ENCODE measurements at places on chromosomes 12 and 14. TPM values are rescaled to one million over a fixed set of nuclear protein-coding genes. Genes with fewer than 3 reads are reported as not detected.

GRCh38 chr14:103448097-103448496 lies 62.9 kb downstream of the MARK3 start:
- no peak for DNase-seq
- H3K4me1 ChIP-seq: no peaks in the 10 kb centered on the region
- H3K27ac ChIP-seq: no peak overlapping the region
- no peaks in the 10 kb centered on the region for H3K27me3 ChIP-seq

- no peak overlapping the region for H3K4me3 ChIP-seq
- no peaks in the 10 kb centered on the region for H3K27me3 ChIP-seq
- peaks cover 1% of the 10 kb centered on the region for H3K4me1 ChIP-seq
- no peaks in the 10 kb centered on the region for H3K36me3 ChIP-seq
- DNase-seq: no peak
Measured at GRCh38 chr12:72230589-72230988, 41.6 kb upstream of the TRHDE start.

- no peaks in the 10 kb centered on the region for H3K36me3 ChIP-seq
- no peaks in the 10 kb centered on the region for H3K4me1 ChIP-seq
- DNase-seq: no peak
- H3K27me3 ChIP-seq: no peaks in the 10 kb centered on the region
- no peak overlapping the region for H3K4me3 ChIP-seq
Measured at GRCh38 chr12:89059721-89060541, 292.4 kb downstream of the DUSP6 start.

The TAS2R46 gene
- total RNA-seq: 0.89 TPM

DNA sequence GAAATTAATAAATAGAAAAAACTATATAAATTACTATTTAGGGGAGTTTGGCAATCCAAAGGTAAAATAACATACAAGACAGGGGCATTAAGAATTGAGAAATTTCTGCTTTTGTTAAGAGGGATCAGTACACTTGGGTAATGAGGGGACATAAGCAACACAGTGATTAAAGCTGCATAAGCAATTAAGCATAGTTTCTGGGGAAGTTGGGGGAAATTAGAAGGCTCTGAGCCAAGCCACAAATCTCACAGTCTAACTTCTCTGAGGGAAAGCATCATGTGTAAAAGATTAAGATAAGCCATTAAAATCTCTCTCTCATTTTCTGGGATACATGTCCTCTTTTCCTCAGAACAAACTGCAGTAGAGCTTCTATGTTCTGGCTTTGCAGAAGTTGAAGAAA lies 533.9 kb upstream of the LRFN5 start:
- H3K36me3 ChIP-seq: no peaks in the 10 kb centered on the region
- H3K27me3 ChIP-seq: no peaks in the 10 kb centered on the region
- DNase-seq: no peak

DNA sequence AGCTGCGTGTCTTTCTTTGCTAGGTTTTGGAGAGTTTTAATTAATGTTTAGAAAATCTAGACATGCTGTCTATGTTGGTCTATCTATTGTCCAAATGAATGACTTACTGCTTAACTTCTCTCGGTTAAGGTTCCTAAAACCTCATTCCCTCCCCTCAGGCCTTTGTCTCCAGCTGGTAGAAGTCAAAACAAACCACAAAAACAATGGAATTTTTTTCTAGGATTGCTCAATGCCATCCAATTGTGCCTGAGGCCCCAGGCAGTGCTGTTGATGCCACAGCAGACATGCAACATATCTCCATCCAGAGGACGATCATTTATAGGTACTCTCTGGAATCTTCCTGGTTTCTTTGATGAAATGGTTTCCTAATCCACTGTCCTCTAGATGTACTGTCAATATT lies 448.2 kb upstream of the TBX3 start:
- no peak overlapping the region for H3K27ac ChIP-seq
- H3K4me3 ChIP-seq: no peak overlapping the region
- peaks cover 40% of the 10 kb centered on the region for H3K4me1 ChIP-seq
- H3K36me3 ChIP-seq: no peaks in the 10 kb centered on the region
- H3K27me3 ChIP-seq: no peaks in the 10 kb centered on the region
- DNase-seq: peak; percentile 80

The CRACR2A gene
- 1.1 TPM for total RNA-seq

DNA sequence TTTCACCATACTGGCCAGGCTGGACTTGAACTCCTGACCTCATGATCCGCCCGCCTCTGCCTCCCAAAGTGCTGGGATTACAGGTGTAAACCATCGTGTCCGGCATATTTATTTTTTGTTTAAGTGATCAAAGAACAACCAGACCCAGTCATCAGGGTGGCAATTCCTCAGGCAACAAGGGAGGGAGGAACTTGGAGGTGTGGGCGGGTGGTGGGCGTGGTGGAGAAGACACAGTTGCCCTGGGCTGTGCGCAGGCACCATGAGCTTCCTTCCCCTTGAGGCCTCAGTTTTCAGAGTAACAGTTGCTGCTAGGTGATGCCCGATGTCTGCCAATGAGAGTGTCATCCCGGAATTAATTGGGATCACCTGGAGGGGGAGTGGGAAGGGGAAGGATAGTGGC lies 191.7 kb downstream of the ALG10 start:
- no peaks in the 10 kb centered on the region for H3K27me3 ChIP-seq
- no peak for DNase-seq
- H3K4me3 ChIP-seq: no peak overlapping the region
- no peak overlapping the region for H3K27ac ChIP-seq
- H3K4me1 ChIP-seq: no peaks in the 10 kb centered on the region

GRCh38 chr12:560691-561390 lies 101.1 kb downstream of the B4GALNT3 start:
- H3K4me1 ChIP-seq: no peaks in the 10 kb centered on the region
- no peak overlapping the region for H3K27ac ChIP-seq

DNA sequence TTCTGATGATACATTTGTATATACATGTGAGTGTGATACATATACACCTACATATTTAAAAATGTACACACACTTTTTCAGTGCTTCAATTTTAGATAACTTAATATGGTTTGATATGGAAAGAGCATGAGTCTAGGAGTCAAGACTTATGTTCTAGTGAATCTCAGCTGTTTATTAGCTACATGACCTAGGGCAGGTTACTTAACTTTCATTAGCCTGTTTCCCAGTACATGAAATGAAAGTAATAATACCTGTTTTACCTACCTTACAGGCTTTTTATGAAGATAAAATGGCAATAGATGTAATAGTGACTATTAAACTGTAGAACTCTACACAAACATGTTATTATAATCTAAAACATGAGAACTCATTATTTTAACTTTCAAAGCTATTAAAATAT lies 39.5 kb downstream of the KIF21A start:
- H3K27me3 ChIP-seq: no peaks in the 10 kb centered on the region
- no peak overlapping the region for H3K4me3 ChIP-seq
- no peaks in the 10 kb centered on the region for H3K4me1 ChIP-seq
- no peak overlapping the region for H3K27ac ChIP-seq
- H3K36me3 ChIP-seq: no peaks in the 10 kb centered on the region

DNA sequence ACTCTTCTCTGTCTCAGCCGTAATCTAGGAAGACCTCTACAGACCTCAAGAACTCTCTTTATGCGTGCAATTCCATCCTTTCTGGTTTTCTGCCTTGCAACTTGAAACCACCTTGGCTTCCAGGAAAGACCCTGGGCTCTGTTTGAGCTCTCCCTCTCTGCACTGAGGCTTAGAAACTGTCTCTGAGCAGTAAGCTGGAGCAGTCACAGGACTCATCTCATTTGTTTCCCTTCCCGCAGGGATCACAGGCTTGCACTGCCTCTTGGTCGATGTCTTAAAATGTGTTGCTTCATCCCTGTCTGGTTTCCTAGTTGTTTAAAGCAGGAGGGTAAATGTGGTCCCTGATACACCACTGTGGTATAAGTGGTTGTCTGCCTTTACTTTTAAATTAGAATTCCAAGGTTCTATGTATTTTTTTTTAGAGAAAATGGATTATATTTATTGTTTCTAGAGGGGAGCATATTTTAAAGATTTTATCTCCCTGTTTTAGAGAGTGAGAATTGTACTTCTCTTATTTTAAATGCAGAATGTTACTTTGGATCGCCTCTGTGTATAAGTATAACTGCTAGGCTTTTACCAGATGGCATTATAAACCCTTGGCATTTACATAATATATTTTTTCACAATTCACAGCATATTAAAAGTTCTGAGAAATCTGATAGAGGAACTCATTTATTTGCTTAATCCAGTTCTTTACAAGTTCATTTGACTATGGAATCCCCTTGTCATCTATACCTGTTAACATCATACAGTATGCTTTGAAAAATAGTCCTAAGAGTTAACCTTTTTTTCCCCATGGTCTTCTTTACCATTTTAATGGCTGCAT lies 26.4 kb downstream of the EID3 start:
- H3K27me3 ChIP-seq: no peaks in the 10 kb centered on the region
- H3K27ac ChIP-seq: no peak overlapping the region
- no peak overlapping the region for H3K4me3 ChIP-seq
- no peak for DNase-seq
- H3K36me3 ChIP-seq: peaks cover 94% of the 10 kb centered on the region

GRCh38 chr12:115683240-115683780 lies 594.2 kb downstream of the MED13L start:
- H3K27me3 ChIP-seq: no peaks in the 10 kb centered on the region
- H3K4me1 ChIP-seq: no peaks in the 10 kb centered on the region

DNA sequence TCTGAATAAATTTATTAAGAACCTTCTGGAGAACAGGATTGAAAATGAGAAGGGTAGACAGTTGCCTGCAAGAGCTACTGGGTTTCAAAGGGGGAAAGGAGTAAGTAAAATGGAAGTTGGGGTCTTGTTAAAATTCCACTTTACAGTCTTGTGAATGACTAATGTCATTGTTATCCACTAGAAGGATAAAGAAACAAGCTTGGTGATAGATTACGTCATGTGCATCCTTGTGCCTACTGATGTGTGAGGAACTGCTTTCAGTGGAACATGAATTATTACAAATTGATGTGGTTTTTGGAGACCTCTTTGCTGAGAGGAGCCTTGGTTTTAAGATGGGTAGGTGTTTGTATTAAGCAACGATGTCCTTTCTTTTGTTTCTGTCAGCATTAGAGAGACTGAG lies 272.5 kb upstream of the PRICKLE1 start:
- no peak overlapping the region for H3K27ac ChIP-seq
- peak; percentile 9 for DNase-seq
- H3K4me3 ChIP-seq: no peak overlapping the region
- no peaks in the 10 kb centered on the region for H3K36me3 ChIP-seq

The APAF1 gene
- 25.4 TPM for total RNA-seq

DNA sequence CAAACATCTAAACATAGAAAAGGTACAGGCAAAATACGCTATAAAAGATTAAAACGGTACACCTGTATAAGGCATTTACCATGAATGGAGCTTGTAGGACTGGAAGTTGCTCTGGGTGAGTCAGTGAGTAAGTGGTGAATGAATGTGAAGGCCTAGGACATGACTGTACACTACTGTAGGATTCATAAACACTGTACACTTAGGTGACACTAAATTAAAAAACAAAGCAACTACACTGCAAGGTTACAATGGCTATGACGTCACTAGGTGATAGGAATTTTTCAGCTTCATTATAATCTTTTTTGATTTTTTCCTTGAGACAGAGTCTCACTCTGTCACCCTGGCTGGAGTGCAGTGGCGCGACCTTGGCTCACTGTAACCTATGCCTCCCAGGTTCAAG lies 269.2 kb downstream of the KSR2 start:
- no peak overlapping the region for H3K27ac ChIP-seq
- H3K4me1 ChIP-seq: peaks cover 6% of the 10 kb centered on the region
- H3K4me3 ChIP-seq: no peak overlapping the region
- no peak for DNase-seq
- no peaks in the 10 kb centered on the region for H3K27me3 ChIP-seq
- no peaks in the 10 kb centered on the region for H3K36me3 ChIP-seq

The CCDC38 gene
- 0.39 TPM for total RNA-seq

GRCh38 chr12:119222222-119222951 lies 43.7 kb downstream of the HSPB8 start:
- peaks cover 4% of the 10 kb centered on the region for H3K27me3 ChIP-seq
- no peaks in the 10 kb centered on the region for H3K36me3 ChIP-seq
- H3K4me1 ChIP-seq: no peaks in the 10 kb centered on the region
- no peak overlapping the region for H3K4me3 ChIP-seq
- H3K27ac ChIP-seq: no peak overlapping the region
- no peak for DNase-seq

- H3K27ac ChIP-seq: no peak overlapping the region
- no peaks in the 10 kb centered on the region for H3K27me3 ChIP-seq
- H3K4me1 ChIP-seq: no peaks in the 10 kb centered on the region
- no peak overlapping the region for H3K4me3 ChIP-seq
- H3K36me3 ChIP-seq: no peaks in the 10 kb centered on the region
Measured at GRCh38 chr14:72081137-72081536, 148.9 kb downstream of the RGS6 start.

Data from SJSA1 (cell line).